Dorsolateral prefrontal cortex (tissue), 122 donors: ENCODE measurements at places on chromosomes 3 and 15.

DNA sequence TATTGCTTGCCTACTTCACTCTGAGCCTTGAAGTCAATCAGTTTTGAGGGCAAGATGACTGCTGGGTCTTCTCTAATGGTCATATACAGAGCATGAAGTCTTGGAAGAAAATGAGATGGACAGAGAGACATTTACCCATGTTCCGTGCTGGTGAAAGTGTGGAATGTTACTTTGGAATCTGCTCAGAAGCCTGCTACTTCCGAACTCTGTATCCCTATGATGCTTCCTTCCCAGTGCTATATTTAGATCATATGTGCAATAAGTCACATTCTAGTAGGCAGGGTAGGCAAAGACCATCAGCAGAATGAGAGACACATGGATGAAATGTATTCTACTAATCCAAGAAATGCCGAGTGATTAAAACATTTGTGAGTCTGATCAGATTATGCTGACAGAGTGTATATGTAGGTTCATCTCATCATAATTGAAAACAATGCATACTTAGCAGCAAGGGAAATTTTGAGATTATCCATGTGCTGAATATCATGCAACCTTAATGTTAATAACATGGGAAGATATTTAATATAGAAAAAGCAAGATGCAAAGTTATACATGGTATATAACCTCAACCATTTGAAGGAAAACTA is 60.5 kb downstream of the RAB7A start:
- no peak for DNase-seq

GRCh38 chr15:40053079-40053830 is 14.3 kb upstream of the SRP14 start:
- DNase-seq, result peak; percentile 1

- DNase-seq, result no peak
These were observed 78.7 kb downstream of the SLC9A9 start for GRCh38 chr3:143769616-143770015.

- DNase-seq, result no peak
These were observed 107.8 kb downstream of the LRRN1 start for GRCh38 chr3:3907023-3907422.

GRCh38 chr15:90883976-90884718 is at the start of gene FES:
TSS of gene FES (plus strand) at chr15:90884504. CDS start at chr15:90885046, 542 bp downstream.
- DNase-seq, result no peak

DNA sequence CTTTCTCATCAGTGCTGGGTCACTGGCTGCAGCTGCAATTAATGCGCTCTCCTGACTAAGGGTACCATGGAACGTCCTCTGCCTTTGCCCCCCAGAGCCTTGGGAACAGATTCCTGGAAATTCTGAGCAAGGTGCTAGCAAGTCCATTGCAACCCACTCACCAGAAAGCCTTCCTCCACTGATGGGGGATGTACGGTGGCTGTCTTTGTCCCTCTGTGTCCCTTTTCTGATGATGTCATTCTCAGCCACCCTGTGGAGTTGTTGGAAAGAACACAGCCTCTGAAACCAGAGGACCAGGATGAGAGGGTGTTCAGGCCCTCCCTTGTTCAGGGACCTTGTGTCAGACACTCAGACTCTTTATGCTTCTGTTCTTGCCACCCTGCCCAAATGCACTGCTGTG is 38.1 kb upstream of the ZBTB38 start:
- no peak for DNase-seq

DNA sequence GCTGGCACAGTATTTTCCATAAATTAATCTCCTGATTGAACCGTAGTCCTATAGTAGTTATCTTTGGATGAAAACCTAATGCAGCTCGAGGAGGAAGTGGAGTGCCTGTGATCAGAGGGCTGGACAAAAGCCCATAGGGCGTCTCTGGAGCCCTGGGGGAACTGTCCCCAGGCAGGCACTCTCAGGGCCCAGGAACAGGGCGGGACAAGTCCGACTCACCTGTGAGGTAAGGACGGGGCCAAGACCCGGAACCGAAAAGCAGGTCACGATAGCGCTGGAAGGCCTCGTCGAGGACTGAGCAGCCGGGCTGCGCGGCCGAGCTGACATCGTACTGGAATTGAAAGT is 341 bp downstream of the HEXA start:
- DNase-seq, result no peak

DNA sequence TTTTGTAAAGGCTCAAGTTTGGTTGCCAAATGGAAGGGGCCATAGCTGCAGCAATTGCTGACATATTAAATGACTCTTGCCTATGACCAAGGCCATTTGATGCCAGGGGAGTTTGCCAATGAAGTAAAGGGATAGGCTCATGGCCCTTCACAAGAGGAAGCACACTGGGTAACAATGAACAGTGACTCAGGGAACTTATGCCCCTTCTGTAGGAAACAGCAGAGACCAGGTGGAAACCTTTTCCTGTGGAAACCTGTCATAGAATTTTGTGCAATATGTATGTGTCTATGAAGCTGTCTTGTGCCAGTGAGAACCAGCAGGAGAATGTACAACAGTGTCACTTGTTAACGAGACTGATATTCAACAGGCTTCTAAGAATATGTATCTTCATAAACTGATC is 25.4 kb upstream of the AVEN start:
- DNase-seq, result no peak

DNA sequence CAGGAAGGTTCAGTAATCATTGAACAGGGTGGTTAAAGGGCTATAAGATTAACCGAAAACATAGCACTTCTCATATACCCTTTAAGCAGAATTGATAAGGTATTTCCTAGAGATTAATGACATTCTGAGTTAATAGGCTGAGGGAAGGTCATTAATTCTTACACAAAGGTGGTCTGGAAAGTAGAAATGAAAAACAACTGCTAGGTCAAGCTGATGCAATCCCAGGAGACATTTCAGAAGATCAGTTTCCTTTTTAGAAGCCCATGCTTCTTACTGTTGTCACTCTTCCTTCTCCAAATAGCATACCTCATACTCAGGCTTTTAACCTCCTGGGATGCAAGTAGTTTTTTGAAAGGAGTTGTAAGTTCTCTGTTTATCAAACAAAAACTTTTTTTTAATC is 8.8 kb downstream of the FILIP1L start:
- no peak for DNase-seq

- DNase-seq, result no peak
These were observed 6.1 kb downstream of the RASGRP1 start for GRCh38 chr15:38558372-38559059.

DNA sequence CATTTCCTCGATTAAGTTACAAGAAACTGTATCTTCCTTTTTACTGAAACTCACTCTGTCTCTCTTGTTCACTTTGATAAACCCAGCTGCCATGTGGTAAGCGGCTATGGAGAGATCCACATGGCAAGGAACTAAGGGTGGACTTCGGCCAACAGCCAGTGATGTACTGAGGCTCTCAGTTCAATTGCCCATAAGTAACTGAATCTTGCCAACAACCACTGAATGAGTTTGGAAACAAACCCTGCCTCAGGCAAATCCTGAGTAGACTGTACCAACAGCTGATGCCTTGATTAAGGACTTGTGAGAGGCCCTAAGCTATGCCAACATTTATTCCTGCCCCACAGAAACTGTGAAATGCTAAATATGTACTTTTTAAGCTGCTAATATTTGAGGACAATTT is 433.5 kb downstream of the PLOD2 start:
- no peak for DNase-seq

GRCh38 chr15:77607111-77607893 is 25.4 kb downstream of the LINGO1 start:
- no peak for DNase-seq

GRCh38 chr3:187909866-187910265 is 164.6 kb upstream of the BCL6 start:
- DNase-seq, result no peak

DNA sequence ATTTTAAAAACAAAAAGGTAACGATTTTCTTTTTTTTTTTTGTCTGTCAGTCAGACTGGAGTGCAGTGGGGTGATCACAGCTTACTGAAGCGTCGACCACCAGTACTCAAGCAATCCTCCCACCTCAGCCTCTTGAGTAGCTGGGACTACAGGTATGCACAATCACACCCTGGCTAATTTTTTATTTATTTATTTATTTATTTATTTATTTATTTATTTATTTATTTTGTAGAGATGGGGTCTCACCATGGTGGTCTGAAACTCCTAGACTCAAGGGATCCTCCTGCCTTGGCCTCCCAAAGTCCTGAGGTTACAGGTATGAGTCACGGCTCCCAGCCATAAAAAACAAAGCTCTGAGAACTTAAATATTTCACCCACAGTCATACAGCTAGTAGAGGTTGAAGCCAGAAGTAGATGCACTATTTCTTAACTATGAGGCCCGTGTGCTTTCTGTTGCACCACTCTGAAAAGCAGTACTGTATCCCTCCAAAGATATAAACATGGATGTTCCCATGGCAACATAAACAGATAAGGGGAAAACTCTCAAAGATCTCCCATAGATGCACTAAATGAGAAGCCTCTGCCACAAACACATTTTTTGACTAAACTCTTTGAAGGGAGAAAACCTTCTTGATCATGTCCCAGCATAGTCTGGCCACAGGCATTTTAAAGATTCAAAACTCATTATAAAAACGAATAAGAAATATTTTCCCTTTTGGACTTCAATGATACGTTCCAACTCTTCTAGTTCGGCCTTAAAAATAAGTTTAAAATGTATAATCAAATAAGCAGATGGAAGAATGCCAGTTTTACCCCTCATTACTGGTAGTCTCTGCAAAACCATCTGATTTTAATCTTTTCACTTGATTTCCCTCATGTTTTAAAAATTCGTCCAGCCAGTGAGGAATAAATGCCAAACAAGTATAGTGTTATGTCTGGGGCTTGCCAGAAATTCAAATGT is 162.3 kb upstream of the ARHGEF26 start:
- DNase-seq, result no peak

DNA sequence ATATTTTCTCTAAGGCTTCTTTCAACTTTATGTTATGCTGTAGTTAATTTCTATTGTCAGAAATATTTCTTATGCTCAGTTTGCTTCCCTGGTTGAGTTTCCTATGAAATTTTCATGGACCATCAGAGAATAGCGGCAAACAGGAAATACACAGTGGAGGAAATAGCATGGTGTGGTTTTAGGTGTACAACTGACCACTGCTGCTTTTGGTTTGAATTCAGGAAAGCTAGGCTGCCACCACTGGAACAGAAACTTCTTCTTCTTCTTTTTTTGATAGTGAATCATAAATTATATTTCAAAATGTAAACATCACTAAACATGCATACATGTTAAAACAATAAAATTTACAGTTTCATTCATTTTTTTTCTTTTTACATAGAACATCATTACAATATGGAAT is 316.6 kb upstream of the TGFBR2 start:
- DNase-seq, result no peak

GRCh38 chr3:111362381-111363009 is 179.5 kb upstream of the CD96 start:
- no peak for DNase-seq

GRCh38 chr15:50055332-50055731 is 63.7 kb downstream of the ATP8B4 start:
- peak; percentile 10 for DNase-seq

GRCh38 chr3:194042927-194043326 is 93.0 kb upstream of the HES1 start:
- no peak for DNase-seq

GRCh38 chr15:88835646-88836045 is 32.4 kb downstream of the ACAN start:
- no peak for DNase-seq

- DNase-seq, result no peak
These were observed 77.1 kb upstream of the SNRPA1 start for GRCh38 chr15:101372149-101372577.

DNA sequence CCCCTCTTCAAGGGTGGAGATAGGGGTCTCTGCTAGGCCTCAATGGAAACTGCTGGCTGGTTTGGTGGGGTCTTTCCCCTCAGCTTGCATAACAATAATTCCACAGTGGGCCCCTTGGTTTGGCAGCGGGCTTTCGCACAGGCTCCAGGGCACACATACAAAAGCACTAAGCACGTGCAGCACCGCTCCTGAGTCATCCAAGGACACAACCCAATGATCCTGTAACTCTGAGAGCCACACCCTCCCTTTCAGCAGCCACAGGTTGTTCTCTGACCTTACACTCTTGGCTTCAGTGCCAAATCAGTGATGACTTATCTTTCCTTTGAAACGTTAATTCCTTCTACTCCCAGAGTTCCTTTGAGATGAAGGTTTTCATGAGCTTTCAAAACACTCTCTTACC is 41.7 kb downstream of the DAPK2 start:
- no peak for DNase-seq

DNA sequence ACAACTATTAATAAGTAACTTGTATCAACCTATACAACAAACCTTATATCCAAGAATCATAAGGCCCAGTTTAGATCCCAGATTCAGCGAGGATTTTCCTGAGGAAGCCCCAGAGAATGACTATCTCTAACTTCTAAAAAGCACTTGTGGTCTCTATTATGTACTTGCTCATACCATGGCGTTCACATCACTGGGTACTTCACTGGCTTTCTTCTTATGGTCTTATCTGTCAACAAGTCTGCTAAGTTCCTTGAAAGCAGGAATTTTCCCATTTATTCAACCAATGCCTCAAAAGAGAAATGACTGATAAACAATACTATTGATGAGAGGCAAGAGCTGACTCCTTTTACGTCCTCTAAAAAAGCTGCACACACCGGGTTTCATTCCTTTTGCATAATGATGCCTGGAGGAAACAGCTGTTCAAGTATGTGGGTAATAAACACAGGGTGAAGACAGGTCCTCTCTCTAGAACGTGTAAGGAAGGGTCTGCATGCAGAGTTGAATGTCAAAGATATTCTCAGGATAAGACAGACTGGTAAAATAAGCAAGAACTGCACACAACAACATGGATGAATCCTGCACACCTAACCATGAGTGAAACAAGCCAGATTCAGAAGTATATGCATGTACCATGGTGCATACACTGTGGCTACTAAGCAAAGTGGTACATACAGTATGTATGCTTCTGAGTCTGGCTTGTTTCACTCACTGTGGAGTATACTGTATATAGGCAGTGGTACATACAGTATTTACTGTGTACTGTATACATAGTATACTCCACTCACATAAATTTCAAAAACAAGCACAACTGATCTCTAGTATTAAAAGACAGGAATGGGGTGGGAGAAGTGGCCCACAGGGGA is 408.7 kb downstream of the SHQ1 start:
- no peak for DNase-seq

- no peak for DNase-seq
These were observed 69.1 kb downstream of the SSUH2 start for GRCh38 chr3:8575364-8576104.

GRCh38 chr3:179840985-179841384 is 188.1 kb downstream of the USP13 start:
- DNase-seq, result peak; percentile 34

GRCh38 chr15:58407778-58408177 is 24.0 kb upstream of the LIPC start:
- DNase-seq, result no peak
